ENCODE measurements at places on chromosomes 4 and X.

- DNase-seq: no peak
Measured at GRCh38 chrX:54030329-54030728, 13.9 kb downstream of the PHF8 start.

GRCh38 chr4:89329280-89329679 lies 21.7 kb upstream of the GPRIN3 start:
- no peak for DNase-seq

DNA sequence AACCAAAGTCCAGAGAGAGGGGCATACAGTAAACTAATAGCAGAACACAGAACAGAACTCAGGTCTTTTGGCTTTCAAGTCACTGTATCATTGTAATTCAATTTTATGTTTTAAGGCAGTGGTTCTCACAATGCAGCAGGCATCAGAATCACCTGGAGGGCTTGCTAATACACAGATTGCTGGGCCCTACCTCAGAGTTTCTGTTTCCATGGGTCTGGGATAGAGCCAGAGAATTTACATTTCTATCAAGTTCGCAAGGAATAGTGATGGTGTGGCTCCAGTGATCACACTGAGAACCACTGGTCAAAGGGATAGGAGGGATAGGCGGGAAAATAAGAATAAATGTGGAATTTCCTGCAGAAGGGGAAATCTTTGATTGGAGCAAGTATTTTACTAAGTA lies 36.7 kb downstream of the LANCL3 start:
- DNase-seq: no peak

GRCh38 chr4:26406346-26406975 lies 83.8 kb downstream of the CCKAR start:
- no peak for DNase-seq

- DNase-seq: no peak
Measured at GRCh38 chr4:89486042-89486441, 178.4 kb upstream of the GPRIN3 start.

- DNase-seq: no peak
Measured at GRCh38 chr4:117225471-117225870, 140.1 kb upstream of the TRAM1L1 start.

- DNase-seq: no peak
Measured at GRCh38 chr4:27148211-27148895, 287.7 kb downstream of the STIM2 start.

- DNase-seq: no peak
Measured at GRCh38 chr4:88975958-88976774, 80.8 kb downstream of the FAM13A start.

- no peak for DNase-seq
Measured at GRCh38 chr4:174119051-174119450, 164.4 kb downstream of the FBXO8 start.

DNA sequence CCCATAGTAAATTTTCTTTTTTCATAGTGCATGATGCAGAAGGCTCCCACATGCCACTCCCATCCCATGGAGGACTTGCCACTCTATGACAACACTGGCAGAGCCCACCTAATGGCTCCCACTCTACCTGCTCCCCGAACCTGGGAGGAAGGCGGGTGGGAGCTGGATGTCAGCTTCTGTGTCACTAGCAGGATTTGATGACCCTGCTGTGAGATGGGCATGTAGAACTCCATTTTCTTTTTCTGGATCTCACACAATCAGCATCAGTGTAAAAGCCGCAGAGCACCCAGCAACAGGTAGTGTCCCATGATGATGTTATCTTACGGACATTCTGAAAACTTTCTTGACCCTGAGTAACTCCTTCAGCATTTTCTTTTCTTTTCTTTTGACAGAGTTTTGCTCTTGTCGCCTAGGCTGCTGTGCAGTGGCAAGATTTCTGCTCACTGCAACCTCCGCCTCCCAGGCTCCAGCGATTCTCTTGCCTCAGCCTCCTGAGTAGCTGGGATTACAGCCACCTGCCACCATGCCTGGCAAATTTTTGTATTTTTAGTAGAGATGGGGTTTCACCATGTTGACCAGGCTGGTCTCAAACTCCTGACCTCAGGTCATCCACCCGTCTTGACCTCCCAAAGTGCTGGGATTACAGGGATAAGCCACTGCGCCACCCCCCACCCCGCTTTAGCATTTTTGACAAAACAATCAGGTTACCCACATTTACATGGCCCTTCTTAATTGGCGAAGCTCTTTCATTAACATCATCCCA lies 15.0 kb upstream of the ADH1A start:
- no peak for DNase-seq

DNA sequence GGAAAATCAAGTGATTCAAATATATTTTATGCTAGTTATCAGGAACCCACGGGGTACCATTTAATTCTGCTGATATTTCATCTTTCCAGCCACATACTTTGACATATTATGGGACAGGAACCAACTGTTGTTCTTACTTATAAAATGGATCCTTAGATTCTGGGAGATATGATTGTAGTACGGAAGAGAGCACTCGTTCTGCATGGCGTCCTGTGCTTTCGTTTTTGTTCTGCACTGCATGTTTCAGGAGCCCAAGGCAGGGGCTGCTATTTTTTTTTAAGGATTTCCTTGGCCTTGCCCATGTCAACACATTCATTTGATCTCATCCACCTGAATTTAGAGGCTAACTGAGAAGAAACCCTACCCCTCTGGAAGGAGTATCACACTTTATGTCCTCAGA lies 245.5 kb upstream of the TLL1 start:
- no peak for DNase-seq

DNA sequence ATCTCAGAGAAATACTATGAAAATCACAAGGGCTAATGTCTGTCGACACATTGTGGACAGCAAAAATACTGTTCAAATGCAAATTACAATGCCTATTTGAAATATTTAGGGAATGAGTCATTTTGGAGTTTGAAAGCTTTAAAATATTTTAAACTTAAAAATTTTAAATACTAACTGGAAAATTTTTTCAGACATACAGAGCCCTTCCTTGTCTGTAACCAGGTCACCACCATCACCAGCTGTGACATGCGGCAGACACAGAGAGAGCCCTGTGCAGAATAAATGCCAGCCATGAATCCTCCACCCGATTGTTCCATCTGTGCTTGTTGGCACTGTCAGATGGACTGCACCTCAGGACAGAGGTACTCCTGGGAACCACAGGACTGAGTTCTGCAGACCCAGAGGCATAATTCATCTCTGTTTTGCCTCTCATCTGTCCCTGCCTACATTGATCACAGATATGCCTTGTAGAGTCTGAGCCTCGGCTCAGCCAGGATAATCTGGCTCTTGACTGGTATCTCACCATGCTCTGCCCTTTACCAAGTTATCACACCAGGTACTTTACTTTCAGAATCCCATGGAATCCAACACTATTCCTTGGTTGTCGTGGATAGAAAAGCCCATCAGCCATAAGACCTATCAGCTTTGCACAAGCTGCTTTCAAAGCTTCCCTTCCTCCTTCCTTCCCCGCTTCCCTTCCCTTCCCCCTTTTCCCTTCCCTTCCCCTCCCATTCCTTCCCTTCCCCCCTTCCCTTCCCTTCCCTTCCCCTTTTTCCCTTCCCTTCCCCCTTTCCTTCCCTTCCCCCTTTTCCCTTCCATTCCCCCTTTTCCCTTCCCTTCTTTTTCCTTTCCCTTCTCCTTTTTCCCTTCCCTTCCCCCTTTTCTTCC lies 67.2 kb downstream of the TBC1D9 start:
- no peak for DNase-seq

DNA sequence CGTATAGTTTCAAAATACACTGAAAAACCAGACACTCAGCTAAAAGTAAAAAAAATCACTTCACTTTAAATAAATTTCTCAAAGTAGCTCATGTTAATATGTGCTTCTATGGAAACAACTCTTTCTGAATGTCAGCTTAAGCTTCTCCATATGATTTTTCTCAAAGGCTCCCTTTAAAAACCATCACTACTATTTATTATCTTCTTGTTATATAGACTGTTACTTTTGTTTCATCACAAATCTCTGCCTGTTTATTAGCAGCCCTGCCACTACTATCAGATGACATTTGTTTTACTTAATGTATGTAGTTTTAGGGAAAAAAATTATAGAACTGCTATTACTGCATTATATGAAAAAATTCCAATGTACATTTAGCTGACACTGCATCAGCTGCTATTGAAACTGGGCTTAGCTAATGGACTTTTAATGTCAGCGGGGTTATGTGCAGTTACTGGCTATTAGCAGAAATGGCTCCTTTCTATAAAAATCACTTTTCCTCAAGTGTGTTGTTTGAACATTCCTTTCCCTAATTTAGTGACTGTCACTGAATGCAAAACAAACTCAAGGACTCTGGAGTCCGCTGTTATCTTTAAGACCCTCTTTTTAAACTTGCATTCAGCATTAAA lies 10.8 kb downstream of the UNC5C start:
- DNase-seq: no peak

GRCh38 chrX:14697451-14697850 lies 168.1 kb downstream of the GLRA2 start:
- DNase-seq: no peak

Data from CD4-positive, alpha-beta T cell treated with Interleukin-4 for 4 hours (primary cell).